HTR-8/SVneo (cell line): ENCODE measurements at places on chromosomes 5 and 9.

- no peak for DNase-seq
Observed at GRCh38 chr9:113299800-113300292, 3.3 kb downstream of the RNF183 start.

- no peak for DNase-seq
Observed at GRCh38 chr5:80566711-80567259, 3.3 kb downstream of the ANKRD34B start.

GRCh38 chr9:127528422-127529251 lies 77.3 kb downstream of the LRSAM1 start:
- DNase-seq = no peak

- DNase-seq = no peak
Observed at GRCh38 chr9:73640971-73641370, 489.3 kb downstream of the ANXA1 start.
